SK-MEL-5 (cell line): ENCODE measurements at places on chromosomes 6 and 20.
A peak's percentile ranks its signal among the peaks of the same experiment; 100 is the strongest.

GRCh38 chr20:34047917-34048316 is 54.2 kb downstream of the RALY start:
- no peak for DNase-seq

- DNase-seq = no peak
These were observed 22.8 kb downstream of the NPEPL1 start for GRCh38 chr20:58715391-58715800.

DNA sequence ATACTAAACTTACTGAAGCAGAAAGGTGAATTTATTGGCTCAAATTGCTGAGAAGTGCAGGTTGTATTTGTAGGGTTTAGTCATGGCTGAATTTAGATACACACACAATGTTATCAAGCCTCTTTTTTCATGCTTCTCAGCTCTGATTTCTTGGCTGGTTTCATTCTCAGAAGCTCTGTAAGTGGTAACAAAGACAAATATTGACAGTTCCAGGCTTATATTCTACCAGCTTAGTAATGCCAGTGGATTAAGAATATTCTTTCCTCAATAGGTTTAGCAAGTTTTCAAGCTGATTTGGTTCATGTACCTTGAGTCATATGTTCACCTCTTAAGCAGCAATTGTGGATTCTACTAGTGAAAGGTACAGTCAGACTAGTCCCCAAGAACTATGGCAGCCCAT is 52.1 kb upstream of the PKIB start:
- DNase-seq = no peak

DNA sequence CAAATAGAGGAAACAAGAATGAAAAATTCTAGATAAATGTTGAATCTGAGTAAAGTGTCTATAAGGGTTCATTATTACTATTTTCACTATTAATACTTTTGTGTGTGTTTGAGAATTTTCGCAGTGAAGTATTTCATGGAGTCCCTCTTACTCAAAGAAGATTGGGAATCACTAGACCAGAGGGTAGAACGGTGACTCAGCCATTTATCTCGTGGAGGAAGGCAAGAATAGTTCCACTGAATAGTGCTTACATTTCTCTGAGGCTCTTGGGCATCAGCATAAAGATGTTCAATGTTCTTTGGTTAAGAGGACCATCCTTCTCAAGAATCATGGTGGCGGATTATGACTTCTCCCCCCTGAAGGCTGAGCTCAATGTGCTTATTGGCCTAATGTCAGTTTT is 376.7 kb upstream of the ARID1B start:
- no peak for DNase-seq

GRCh38 chr20:46895906-46896242 is 1.2 kb downstream of the EYA2 start:
- DNase-seq = no peak

DNA sequence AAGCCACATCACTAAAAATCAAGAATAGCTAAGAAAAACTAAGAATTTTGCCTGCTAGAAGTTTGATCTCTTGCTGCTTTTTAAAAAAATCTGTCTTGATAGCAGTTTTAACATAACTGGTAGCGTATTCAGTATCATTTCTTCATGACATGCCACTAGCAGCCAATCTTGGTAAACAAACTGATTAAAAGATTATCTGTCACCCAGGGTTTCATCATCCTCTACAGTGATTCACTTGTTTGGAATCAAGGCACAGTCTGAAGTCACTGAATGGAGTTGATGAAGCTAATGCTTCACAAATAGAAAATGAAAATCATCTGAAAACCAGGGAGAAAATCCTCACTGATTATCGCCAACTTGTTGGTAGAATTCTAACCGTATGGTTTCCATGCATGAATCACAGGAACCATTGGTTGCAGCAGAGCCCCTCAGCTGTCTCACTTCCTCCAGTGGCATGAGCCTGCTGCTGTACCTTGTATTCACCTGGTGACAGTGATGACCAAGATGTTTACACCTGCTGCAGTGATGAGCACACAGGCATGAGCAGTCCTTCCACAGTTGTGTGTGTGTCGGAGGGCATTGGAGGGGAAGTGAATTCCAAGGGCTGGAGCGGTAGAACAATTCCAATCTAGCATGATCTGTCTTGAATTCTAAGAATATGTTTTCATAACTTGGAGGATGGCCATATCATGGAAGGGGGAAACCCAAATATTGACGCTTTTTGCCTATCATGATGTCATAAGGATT is 275.0 kb downstream of the KHDC1L start:
- no peak for DNase-seq

DNA sequence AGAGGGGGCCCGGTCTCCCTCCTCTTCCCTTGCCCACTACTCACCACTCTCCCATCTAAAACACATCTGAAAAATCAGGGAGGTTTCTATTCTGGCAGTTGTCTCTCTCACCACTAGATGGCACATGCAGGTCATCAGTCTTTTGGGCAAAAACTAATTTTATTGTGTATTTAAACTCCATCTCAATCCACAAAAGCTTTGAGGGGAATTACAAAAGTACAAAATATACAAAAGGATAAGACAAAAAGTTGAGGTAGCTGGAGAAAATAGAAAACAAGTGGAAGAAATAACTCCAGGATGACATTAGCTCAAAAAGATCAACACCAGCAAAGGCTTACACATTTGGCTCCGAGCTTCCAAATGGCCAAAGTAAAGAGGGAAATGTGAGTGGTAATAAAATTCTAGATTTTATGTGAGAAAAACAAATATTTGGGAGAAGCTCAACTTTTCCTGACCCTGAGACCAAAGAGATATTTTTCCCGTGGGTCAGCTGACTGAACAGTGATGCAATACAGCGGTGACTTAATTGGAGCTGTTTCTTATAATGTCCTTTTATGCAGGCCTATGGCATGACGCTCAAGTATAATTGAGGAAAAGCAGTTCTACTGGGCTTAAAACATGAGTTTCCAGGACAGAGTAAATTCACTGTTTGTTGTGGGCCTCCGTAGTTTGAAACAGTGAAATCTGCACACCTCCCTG is 79.8 kb upstream of the CHD6 start:
- DNase-seq = peak; percentile 73

- peak; percentile 80 for DNase-seq
These were observed 9.7 kb downstream of the LINC00237 start for GRCh38 chr20:21096321-21097043.

- DNase-seq = no peak
These were observed 80.5 kb downstream of the MTFR2 start for GRCh38 chr6:136169394-136170148.

DNA sequence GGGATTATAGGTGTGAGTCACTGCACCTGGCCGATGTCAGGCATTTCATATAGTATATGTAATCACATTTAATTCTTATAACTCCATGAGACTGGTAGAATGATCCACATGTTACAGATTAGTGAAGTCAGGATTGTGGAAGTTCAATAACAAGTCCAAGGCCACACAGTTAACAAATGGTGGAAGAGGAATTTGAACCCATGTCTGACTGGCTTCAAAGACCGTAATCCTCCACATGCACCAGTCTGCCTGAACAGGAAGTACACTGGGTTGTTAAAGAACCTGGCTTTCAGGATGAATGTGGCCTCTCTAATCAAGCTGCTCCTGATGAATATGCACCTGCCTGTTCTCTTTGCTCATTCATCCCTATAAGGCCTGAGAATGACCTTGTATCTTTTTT is 122.0 kb upstream of the HDAC2 start:
- no peak for DNase-seq

- no peak for DNase-seq
These were observed 6.2 kb downstream of the CEP250 start for GRCh38 chr20:35461620-35462019.

DNA sequence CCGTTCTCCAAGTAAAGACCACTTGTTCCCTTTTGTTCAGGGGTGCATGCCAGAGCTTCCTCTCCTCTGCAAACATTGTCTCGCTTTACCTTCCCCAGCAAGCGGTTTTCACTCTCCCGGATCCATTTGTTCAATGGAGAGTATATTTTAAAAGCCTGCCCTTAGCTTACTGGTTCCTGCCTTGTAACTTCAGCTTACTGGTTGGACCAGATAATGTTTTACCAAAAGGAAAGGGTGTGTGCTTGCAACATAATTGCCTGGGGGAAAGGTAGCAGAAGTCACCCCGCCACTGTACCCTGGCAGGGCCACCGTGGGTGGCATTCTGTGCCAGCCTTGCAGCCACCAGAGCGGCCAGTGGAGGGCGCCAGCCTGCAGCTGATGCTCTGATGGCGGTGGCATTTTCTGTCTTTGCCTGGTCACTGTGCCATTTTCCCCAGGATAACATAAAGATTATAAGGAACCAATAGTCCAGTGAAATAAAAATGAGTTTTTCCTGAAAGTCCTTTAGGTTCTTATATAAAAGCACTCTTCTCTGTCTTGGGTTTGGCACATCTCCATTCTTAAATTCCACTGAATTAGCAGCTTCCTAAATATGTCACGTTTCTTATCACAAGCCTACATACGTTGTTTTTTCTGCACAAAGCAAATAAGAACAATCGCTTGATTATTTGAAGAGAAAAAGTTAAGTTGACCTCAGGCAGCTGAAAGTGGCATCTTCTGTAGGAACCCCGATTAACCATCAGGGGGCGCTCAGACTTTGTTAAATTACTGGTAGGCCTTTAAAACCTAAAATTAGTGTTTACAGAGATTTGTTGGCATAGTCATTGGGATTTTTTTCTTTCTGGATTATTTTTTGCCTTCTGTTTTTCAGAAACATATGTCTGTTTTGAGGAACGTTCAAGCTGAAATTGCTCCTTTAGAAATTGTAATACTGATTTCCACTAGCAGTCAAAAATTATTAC is 67.4 kb upstream of the XRN2 start:
- peak; percentile 92 for DNase-seq

DNA sequence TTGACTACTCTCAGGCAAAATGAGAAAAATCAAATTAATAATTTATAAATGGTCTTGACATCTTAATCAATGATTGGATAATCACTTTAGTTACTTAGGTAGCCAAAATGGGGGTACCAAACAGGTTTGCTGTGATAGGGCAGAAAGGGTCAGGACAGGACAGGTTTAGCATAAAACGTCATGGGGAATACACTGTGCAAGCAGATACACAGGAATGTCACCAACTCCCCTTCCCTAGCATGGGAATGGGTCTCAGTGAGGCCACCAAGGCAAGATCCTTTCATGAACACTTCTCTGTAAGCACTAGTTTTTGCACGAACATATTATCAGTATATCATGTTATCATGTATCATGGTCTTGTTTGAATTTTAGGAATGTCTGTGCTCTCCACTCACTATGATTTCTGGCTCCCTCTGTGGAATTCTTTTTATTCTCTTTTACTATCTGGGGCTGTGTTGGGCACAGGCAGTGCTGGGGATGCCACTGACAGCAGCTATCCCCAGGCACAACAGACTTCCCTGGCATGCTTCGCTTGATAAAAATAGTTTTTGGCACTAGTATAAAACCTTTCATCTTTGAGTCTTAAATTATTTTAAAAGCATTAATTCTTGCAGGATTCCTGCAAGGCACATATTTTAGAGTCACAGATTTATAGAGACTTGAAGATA is 18.3 kb downstream of the PTCHD4 start:
- DNase-seq = no peak

DNA sequence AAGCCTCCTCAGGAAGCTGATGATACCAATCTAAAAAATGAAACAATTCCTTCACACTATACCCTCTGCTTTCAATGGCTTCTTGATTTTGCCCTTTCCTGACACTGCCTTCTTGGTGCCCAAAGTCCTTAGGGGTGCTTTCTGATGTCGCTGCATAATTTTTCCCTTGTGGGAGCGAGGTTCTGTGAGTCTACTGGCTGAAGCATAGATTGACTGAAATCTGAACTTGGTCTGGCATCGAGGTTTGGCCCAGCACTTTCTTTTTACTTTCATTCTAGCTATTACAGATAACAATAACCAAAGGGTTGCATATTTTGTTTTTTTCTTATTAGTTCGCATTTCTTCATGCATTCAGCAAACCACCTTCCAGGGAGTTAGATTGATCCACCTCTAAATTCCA is 65.8 kb downstream of the E2F3 start:
- DNase-seq = no peak

- DNase-seq = no peak
These were observed 20.7 kb upstream of the DST start for GRCh38 chr6:56663344-56663743.

- DNase-seq = no peak
These were observed 436.0 kb downstream of the PLCB1 start for GRCh38 chr20:8568075-8568474.

GRCh38 chr6:143198312-143198711 is 137.6 kb downstream of the AIG1 start:
- no peak for DNase-seq

DNA sequence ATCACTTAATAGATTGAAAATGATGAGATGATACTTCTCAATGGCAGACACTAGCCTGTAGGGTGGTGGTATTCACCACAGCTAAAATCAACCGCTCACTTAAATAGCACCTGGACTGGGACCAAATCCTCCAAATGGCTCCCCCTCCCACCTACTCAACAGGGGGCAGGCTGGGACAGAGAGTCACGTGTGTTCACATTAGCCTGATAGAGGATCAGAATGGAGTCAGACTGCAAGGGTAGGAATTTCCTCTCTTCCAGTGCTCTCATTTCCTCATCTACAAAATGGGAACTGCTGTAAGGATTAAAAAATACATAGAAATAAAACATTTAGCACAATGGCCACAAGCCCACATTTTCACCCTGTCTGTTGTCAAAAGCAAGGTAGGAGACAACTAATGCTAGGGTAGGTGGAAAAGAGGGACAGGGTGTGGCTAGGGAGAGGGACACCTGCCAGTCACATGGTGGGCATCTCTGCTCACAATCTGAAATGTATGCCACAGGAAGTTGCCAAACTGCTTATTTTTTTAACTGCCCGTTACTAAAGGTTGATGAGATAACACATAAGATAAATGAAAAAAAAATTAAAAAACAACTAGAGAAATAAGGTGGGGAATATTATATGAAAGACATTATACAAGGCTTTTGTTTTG is 55.3 kb downstream of the BACH2 start:
- no peak for DNase-seq

GRCh38 chr6:41568585-41569384 is 22.6 kb downstream of the FOXP4 start:
- DNase-seq = no peak

GRCh38 chr6:160859822-160860221 is 131.7 kb upstream of the MAP3K4 start:
- peak; percentile 8 for DNase-seq

DNA sequence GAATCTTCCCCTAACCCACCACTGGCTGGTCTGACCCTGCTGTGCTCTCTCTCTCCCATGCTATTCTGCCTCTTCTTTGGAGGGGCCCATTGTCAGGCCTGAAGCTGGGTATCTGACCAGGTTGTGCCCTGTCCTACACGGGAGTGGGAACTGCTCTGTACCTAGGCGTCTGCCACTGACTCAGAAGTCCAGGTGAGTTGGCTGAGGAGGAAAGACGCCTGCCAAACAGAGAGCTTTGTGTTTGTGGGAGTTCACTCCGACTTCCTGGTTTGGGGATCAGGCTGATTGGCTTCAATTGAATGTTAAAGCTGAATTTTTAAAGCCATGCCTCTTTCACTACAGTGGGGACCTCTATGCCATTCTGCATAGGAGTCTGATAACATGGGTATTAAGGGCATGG is 136.0 kb downstream of the CCDC170 start:
- no peak for DNase-seq
